Naive B cell (primary cell): ENCODE measurements at places on chromosomes 2 and 18. TPM values are rescaled to one million over a fixed set of nuclear protein-coding genes. Genes with fewer than 3 reads are reported as not detected.

DNA sequence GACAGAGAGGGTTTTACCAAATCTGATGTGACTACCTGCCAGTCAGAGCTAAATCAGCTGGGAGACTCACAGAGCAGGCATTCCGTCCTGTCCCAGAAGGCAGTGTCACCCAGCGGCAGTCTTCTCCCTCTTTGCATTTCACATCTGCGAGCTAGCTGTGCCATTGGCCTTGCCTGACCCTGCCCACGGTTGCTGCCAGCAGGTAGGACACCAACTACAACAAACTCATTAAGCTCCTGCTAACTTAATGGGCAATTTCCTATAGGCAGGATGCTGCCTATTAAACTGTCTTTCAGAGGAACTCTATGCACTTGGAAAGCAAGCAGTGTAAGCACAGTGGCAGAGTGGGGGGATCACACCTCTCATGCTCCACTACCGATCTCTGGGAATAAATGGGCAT is 116.4 kb upstream of the CAPN13 start:
- no peaks in the 10 kb centered on the region for H3K36me3 ChIP-seq
- no peak overlapping the region for H3K4me3 ChIP-seq
- no peak overlapping the region for H3K27ac ChIP-seq
- DNase-seq: no peak
- no peaks in the 10 kb centered on the region for H3K27me3 ChIP-seq

ZNF24 gene
- 132 TPM for polyA plus RNA-seq

- no peak for DNase-seq
- no peaks in the 10 kb centered on the region for H3K4me1 ChIP-seq
- no peaks in the 10 kb centered on the region for H3K36me3 ChIP-seq
- no peak overlapping the region for H3K4me3 ChIP-seq
Measured at GRCh38 chr18:72502671-72503431, 41.3 kb downstream of the CBLN2 start.

GRCh38 chr2:55163274-55163721 is 68.8 kb downstream of the CLHC1 start:
- H3K27ac ChIP-seq: no peak overlapping the region
- no peak overlapping the region for H3K4me3 ChIP-seq
- no peaks in the 10 kb centered on the region for H3K36me3 ChIP-seq
- H3K4me1 ChIP-seq: peaks cover 10% of the 10 kb centered on the region

GRCh38 chr18:1350931-1351450 is 446.3 kb downstream of the ADCYAP1 start:
- no peak overlapping the region for H3K27ac ChIP-seq
- no peaks in the 10 kb centered on the region for H3K4me1 ChIP-seq
- H3K36me3 ChIP-seq: no peaks in the 10 kb centered on the region
- DNase-seq: no peak
- H3K4me3 ChIP-seq: no peak overlapping the region

GRCh38 chr18:49015886-49016647 is 65.3 kb upstream of the SMAD7 start:
- peaks cover 15% of the 10 kb centered on the region for H3K4me1 ChIP-seq
- H3K4me3 ChIP-seq: no peak overlapping the region
- H3K36me3 ChIP-seq: no peaks in the 10 kb centered on the region
- DNase-seq: no peak

GRCh38 chr18:58666176-58666575 is 5.1 kb upstream of the MALT1 start:
- peaks cover 8% of the 10 kb centered on the region for H3K36me3 ChIP-seq
- H3K4me3 ChIP-seq: peak overlapping the region; percentile 48
- no peaks in the 10 kb centered on the region for H3K27me3 ChIP-seq
- no peak for DNase-seq
- H3K4me1 ChIP-seq: peaks cover 82% of the 10 kb centered on the region

GRCh38 chr2:49719241-49719640 is 564.9 kb upstream of the FSHR start:
- H3K27ac ChIP-seq: no peak overlapping the region
- no peaks in the 10 kb centered on the region for H3K27me3 ChIP-seq
- H3K4me3 ChIP-seq: no peak overlapping the region
- no peaks in the 10 kb centered on the region for H3K36me3 ChIP-seq
- no peaks in the 10 kb centered on the region for H3K4me1 ChIP-seq
- DNase-seq: no peak

- H3K27me3 ChIP-seq: no peaks in the 10 kb centered on the region
- no peak overlapping the region for H3K27ac ChIP-seq
- H3K4me1 ChIP-seq: no peaks in the 10 kb centered on the region
- H3K4me3 ChIP-seq: no peak overlapping the region
Measured at GRCh38 chr2:222797871-222798270, 63.0 kb upstream of the ACSL3 start.

GRCh38 chr2:159153463-159153862 is 133.0 kb downstream of the WDSUB1 start:
- no peak for DNase-seq
- H3K27me3 ChIP-seq: no peaks in the 10 kb centered on the region
- no peak overlapping the region for H3K27ac ChIP-seq
- H3K36me3 ChIP-seq: no peaks in the 10 kb centered on the region

MAP3K19 gene
- polyA plus RNA-seq: not detected

GRCh38 chr18:23722646-23723045 is 33.4 kb downstream of the LAMA3 start:
- peaks cover 4% of the 10 kb centered on the region for H3K27me3 ChIP-seq
- no peak for DNase-seq
- no peak overlapping the region for H3K4me3 ChIP-seq
- H3K27ac ChIP-seq: no peak overlapping the region
- no peaks in the 10 kb centered on the region for H3K4me1 ChIP-seq
- H3K36me3 ChIP-seq: no peaks in the 10 kb centered on the region

- H3K4me3 ChIP-seq: no peak overlapping the region
- DNase-seq: no peak
- no peak overlapping the region for H3K27ac ChIP-seq
Measured at GRCh38 chr18:44727291-44727690, 46.6 kb downstream of the SETBP1 start.

DNA sequence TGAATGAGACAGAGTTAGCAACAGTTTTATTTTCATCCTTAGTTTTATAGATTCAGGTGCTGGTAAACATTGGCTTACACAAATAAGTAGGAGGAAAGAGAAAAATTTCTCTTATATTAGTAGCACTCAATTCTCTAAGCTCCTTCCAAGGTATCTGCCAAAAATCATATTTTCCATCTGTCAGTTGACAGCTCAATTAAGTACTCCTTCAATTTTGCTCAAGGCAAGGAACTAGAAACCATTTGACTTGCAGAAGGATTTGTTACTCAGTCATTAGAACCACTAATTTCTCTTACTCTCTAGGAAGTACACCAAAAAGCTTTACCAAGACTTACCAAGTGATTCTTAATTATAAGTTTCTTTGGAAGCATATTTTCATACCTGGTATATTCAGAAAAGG is 101.4 kb upstream of the ATP8B1 start:
- no peaks in the 10 kb centered on the region for H3K4me1 ChIP-seq
- DNase-seq: no peak
- no peak overlapping the region for H3K27ac ChIP-seq
- H3K36me3 ChIP-seq: no peaks in the 10 kb centered on the region

MC4R gene
- not detected for polyA plus RNA-seq

GGCX gene
- polyA plus RNA-seq: 12.1 TPM

DNA sequence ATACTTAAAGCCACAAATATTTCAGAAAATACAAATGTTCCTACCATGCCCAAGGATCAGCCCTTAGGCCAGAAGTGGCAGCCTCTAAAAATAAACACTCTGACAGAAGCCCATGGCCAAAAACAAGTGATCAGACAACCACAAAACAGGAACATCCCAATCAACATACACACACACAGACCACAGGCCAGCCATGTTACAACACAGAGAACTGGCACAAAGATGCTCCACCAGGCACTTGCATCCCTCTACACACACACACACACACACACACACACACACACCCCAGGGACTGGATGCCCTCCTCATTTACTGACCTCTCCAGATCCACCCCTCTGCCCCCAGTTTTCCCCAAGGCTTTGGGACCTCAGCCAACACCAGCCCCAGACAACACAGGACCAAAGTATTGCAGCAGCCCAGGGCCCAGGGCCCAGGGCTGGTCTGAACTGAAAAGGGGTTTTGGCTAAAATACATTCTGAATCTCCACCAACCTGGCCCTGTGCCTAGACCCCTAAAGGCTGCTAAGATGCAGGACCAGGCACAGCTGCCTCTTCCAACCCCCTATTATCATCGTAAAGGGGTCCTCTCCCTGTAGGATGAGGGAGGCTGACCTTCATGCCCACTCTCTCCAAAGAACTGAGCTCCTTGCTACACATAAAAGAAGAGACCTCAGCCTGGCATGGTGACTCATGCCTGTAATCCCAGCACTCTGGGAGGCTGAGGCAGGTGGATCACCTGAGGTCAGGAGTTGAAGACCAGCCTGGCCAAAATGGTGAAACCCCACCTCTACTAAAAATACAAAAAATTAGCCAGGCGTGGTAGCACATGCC is 151.4 kb downstream of the TNS1 start:
- H3K4me3 ChIP-seq: no peak overlapping the region
- H3K4me1 ChIP-seq: peaks cover 10% of the 10 kb centered on the region
- H3K27me3 ChIP-seq: peaks cover 25% of the 10 kb centered on the region
- H3K27ac ChIP-seq: no peak overlapping the region
- H3K36me3 ChIP-seq: no peaks in the 10 kb centered on the region

NR4A2 gene
- 51.0 TPM for polyA plus RNA-seq

EFHD1 gene
- polyA plus RNA-seq: not detected

GRCh38 chr18:56748698-56749268 is 97.6 kb downstream of the WDR7 start:
- H3K27ac ChIP-seq: no peak overlapping the region
- H3K27me3 ChIP-seq: no peaks in the 10 kb centered on the region
- H3K36me3 ChIP-seq: no peaks in the 10 kb centered on the region
- DNase-seq: peak; percentile 7
- peaks cover 23% of the 10 kb centered on the region for H3K4me1 ChIP-seq
- no peak overlapping the region for H3K4me3 ChIP-seq

FBXO36 gene
- 0.92 TPM for polyA plus RNA-seq

BCL2L11 gene
- 17.2 TPM for polyA plus RNA-seq

- no peaks in the 10 kb centered on the region for H3K4me1 ChIP-seq
- DNase-seq: no peak
- H3K4me3 ChIP-seq: no peak overlapping the region
- no peak overlapping the region for H3K27ac ChIP-seq
- H3K36me3 ChIP-seq: no peaks in the 10 kb centered on the region
Measured at GRCh38 chr18:51824746-51825145, 515.3 kb upstream of the DCC start.

EMX1 gene
- not detected for polyA plus RNA-seq
